IMR-90 (cell line): ENCODE measurements at places on chromosomes 4 and X. TPM values are rescaled to one million over a fixed set of nuclear protein-coding genes. Genes with fewer than 3 reads are reported as not detected.
A peak's percentile ranks its signal among the peaks of the same experiment; 100 is the strongest.

DNA sequence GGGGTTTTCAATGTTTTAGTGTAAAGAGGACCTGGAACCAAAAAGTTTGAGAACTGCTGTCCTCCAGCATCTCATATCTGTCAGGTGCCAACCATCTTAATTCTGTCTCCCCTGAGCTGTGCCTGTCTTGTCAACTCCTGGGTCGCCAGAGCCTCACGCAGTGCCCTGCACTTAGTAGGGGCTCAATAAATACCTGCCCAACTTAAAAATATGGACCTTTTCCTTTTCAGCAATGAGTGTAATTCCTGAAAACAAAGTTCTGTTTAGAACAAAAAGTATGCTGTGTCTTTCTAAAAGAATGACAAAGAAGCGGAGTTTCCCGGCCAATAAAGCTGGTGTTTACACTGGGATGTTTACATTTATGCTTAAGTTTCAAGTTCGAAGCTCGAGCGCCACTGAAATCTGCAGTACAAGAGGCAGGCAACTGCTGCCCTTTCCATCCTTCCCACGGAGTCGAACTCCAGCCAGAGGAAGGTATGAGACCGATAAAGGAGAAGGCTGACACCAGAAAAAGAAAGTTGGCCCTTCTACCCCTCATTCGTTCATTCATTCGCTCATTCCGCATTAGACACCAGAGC is 1.1 kb upstream of the HTATSF1 start:
- no peaks in the 10 kb centered on the region for H3K36me3 ChIP-seq
- no peak for DNase-seq
- H3K4me3 ChIP-seq: peak overlapping the region; percentile 66
- H3K4me1 ChIP-seq: no peaks in the 10 kb centered on the region
- peaks cover 3% of the 10 kb centered on the region for H3K27me3 ChIP-seq

- H3K36me3 ChIP-seq: no peaks in the 10 kb centered on the region
- no peak overlapping the region for H3K4me3 ChIP-seq
- peak; percentile 79 for DNase-seq
- H3K27me3 ChIP-seq: no peaks in the 10 kb centered on the region
- no peaks in the 10 kb centered on the region for H3K4me1 ChIP-seq
- H3K27ac ChIP-seq: no peak overlapping the region
Measured at GRCh38 chr4:105859233-105859632, 36.0 kb upstream of the NPNT start.

- no peaks in the 10 kb centered on the region for H3K36me3 ChIP-seq
- H3K4me1 ChIP-seq: no peaks in the 10 kb centered on the region
- no peak for DNase-seq
- no peak overlapping the region for H3K4me3 ChIP-seq
- H3K27ac ChIP-seq: no peak overlapping the region
- H3K27me3 ChIP-seq: no peaks in the 10 kb centered on the region; the same call in 1 of the 2 replicates
Measured at GRCh38 chr4:30727409-30727808, 7.2 kb downstream of the PCDH7 start.

DNA sequence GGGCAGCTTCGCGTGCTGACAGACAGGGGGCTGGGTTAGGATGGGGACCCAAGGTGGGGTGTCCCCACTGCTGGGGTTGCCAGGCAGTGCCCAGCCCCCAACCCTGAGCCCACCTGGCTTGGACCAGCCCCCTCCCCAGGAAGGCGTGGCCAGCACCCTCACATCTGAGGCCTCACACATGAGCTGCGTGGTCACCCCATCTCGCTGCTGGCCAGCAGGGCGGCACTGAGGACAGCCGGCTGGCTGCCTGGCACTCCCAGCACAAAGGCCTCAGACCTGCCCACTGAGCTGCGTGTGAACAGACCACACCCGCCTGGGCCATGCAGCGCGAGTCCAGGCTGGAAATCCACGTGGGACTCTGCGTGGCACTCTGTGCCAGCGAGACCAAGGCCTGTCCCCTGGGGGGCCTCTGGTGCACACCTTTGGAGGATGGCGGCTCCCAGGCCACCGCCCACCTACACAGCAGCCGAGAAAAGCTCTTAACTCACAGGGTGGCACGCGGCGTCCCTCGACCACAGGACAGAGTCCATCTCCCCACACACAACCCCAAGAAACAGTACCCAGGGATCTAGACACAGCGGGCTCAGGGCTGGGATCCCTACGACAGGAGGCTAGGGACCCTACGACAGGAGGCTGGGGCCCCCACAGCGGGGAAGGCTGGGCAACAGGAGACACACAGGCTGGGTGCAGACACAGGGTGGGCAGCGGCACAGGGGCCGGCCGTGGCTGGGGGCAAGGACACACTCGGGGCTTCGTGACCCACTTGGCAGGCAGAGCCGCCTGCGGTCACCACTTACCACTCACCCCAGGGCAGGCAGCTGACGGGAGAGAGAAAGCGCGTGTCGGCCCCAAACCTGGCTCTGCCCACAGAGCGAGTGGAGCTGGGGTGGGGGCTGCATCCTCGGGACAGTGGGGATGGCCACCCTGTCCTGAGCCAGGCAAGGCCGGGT is 9.8 kb downstream of the DGKQ start:
- DNase-seq: no peak
- H3K4me3 ChIP-seq: no peak overlapping the region
- peaks cover 59% of the 10 kb centered on the region for H3K36me3 ChIP-seq
- no peaks in the 10 kb centered on the region for H3K27me3 ChIP-seq
- no peaks in the 10 kb centered on the region for H3K4me1 ChIP-seq
- H3K27ac ChIP-seq: no peak overlapping the region

DNA sequence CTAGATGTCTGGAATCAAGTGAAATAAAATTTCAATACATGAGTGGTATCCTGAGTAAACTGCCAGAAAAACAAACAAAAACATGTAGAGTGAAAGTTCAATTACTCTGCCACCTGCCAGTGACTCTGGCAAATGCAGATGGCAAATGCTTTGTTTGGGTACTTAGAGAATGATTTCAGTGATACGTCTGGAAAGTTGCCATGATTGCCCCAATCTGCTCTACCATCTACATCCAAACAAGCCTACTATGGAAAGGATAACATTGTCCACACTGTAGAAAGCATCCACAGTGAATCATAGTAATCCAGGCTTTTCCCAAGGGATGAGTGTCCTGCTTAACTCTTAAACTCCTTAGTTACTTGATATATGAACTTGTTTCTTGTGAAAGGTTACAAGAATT is 3.4 kb downstream of the SPATA4 start:
- H3K27ac ChIP-seq: no peak overlapping the region
- H3K4me1 ChIP-seq: peaks cover 15% of the 10 kb centered on the region
- no peaks in the 10 kb centered on the region for H3K27me3 ChIP-seq
- H3K36me3 ChIP-seq: no peaks in the 10 kb centered on the region
- peak; percentile 43 for DNase-seq

- H3K27ac ChIP-seq: no peak overlapping the region
- H3K4me3 ChIP-seq: peak overlapping the region; percentile 99
- no peaks in the 10 kb centered on the region for H3K36me3 ChIP-seq
- no peak for DNase-seq
- 0 out of 2 replicates have a peak, but pooled peaks cover 1% of the 10 kb centered on the region for H3K4me1 ChIP-seq
Measured at GRCh38 chrX:18353931-18354368, 538 bp downstream of the SCML2 start.

- no peaks in the 10 kb centered on the region for H3K4me1 ChIP-seq
- H3K36me3 ChIP-seq: no peaks in the 10 kb centered on the region
- H3K4me3 ChIP-seq: no peak overlapping the region
- no peaks in the 10 kb centered on the region for H3K27me3 ChIP-seq
- H3K27ac ChIP-seq: no peak overlapping the region
Measured at GRCh38 chr4:27358269-27358668, 497.6 kb downstream of the STIM2 start.

GRCh38 chrX:23825675-23826074 is 42.7 kb downstream of the SAT1 start:
- H3K4me3 ChIP-seq: no peak overlapping the region
- no peaks in the 10 kb centered on the region for H3K27me3 ChIP-seq
- H3K4me1 ChIP-seq: no peaks in the 10 kb centered on the region
- no peaks in the 10 kb centered on the region for H3K36me3 ChIP-seq

DNA sequence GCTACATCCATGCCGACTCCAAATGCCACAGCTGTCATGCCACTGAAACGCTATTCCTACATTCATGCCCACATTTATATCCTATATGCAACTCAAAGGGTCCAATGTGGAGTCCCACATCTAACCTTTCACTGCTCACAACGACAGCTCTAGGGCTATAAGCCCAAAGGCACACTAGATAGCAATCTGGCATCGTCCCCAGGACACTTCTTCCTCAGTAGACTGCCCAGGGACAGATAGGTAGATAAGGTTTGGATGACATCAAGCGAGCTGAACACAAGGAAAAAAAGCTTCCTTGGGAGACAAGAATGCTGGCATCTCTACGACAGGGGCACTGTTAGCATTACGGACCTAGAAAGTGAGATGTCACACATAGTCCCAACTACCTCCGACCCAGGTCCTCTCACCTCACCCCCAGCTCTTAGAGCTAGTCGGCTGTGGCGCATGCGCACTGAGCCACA is 685 bp downstream of the RAB9B start:
- no peak overlapping the region; the same call in 1 of the 2 replicates for H3K4me3 ChIP-seq
- H3K4me1 ChIP-seq: no peaks in the 10 kb centered on the region
- H3K36me3 ChIP-seq: no peaks in the 10 kb centered on the region
- peaks cover 14% of the 10 kb centered on the region for H3K27me3 ChIP-seq

DNA sequence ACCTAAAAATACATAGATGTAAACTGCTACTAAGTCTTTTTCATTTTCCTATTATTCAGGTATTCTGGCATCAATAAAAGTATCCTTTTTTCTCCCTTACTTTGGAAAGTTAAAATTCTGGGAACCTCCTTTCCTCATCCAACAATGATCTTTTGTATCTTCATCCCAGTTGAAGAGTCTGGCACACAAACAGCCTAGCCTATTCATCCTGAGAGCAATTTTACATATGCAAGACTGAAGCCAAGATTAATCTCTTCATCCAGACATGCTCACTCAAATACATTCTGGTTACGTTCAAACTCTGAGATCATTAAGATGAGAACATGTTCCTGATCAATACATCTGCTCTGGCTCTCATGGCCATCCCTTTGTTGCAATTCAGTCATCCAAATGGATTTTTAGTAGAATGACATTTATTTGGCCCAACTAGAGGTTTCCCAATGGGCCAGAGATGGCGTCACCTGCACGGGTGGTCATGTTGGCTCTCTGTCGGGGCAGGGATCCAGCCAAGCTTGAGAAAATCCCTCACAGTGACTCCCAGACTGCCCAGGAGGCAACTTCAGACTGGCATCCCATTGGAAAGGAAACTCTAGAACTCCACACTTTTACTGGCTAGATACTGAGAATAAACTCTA is 135.3 kb upstream of the VCX2 start:
- no peaks in the 10 kb centered on the region for H3K4me1 ChIP-seq
- no peaks in the 10 kb centered on the region for H3K27me3 ChIP-seq
- DNase-seq: no peak
- H3K36me3 ChIP-seq: no peaks in the 10 kb centered on the region
- no peak overlapping the region for H3K27ac ChIP-seq

FOXO4 gene
- total RNA-seq: 1.4 and 2.0 TPM in 2 replicates

EMD gene
- 9.9 and 11.4 TPM in 2 replicates for total RNA-seq

AMTN gene
- not detected in 2 replicates for total RNA-seq

SMIM20 gene
- 13.6 and 24.4 TPM in 2 replicates for total RNA-seq

GABRG1 gene
- total RNA-seq: not detected in 2 replicates

SLC26A1 gene
- total RNA-seq: not detected in 2 replicates

IL15 gene
- 5.2 and 5.8 TPM in 2 replicates for total RNA-seq

PRR32 gene
- not detected in 2 replicates for total RNA-seq

CLDN34 gene
- under 0.01 TPM in 1 of 2 replicates, not detected in the other for total RNA-seq
